GM13977 (cell line): ENCODE measurements at places on chromosomes 6 and 20.

- no peak for DNase-seq
These were observed 443 bp downstream of the RMND1 start for GRCh38 chr6:151451417-151451949.

- DNase-seq: no peak
These were observed 170.5 kb upstream of the CST7 start for GRCh38 chr20:24778585-24779031.

DNA sequence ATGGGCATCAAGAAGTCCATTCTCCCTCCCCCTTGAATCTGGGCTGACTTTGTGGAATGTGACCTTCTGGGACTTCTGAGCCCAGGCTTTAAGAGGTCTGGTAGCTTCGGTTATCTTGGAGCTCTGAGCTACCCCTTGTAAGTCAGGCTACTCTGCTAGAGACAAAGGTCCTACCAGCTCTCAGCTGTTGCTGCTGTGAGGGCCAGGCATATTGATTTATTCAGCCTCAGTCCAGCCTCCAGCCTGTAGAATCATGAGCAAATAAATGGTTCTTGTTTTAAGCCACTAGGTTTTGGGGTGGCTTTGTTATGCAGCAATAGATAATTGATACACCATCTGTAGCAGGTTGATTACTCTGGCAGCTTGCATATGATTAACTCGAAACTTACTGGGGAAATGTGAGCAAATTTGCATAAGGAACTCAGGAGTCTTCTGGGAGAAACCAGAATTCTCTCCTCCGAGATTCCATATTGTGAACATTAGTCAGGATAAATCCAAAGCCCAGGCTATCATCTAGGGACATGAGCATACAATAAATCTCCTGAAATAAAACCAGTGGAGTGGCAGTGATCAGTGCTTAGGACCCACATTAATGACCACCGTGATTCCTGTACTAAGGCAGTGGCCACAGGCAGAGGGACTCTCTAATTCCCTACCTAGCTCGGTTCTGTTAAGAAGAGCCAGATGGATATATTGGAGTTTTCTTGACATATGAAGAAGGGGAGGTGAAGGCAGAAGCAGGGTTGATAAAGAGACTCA, 336.1 kb downstream of the CDC5L start:
- DNase-seq: no peak

- DNase-seq: peak; percentile 6
These were observed 196.5 kb downstream of the ARHGAP18 start for GRCh38 chr6:129513471-129513870.

DNA sequence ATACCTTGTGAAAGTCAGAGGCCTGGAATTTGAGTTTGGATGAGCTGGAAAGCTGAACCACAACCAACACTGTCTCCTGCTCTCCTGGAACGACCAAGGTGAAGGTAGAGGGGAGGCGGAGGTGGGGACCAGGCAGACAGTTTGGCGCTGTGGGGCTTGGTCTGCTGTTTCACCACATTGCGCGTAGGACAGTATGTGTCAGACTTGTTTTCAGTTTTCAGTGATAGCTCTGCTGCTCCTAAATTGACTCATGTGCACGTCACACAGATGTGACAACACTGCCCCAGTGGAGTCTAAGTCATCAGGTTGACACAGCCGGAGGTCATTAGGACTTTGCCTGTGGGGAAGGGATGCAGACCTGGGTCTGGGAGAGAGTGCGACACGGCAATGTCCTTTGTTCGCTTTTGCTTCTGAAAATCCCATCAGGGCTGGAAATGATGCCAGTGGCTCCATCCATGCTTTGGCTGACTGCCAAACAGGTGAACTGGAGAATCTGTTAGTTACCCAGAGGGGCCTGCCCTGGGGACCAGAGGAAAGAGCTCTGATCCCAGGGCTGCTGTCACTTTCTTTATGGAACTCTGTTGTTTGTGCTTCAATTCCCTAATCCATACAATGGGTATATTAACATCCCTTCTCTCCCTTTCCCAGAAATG, 255.5 kb downstream of the CDC5L start:
- DNase-seq: no peak

- DNase-seq: no peak
These were observed 9.6 kb downstream of the DYNLRB1 start for GRCh38 chr20:34525709-34526416.

DNA sequence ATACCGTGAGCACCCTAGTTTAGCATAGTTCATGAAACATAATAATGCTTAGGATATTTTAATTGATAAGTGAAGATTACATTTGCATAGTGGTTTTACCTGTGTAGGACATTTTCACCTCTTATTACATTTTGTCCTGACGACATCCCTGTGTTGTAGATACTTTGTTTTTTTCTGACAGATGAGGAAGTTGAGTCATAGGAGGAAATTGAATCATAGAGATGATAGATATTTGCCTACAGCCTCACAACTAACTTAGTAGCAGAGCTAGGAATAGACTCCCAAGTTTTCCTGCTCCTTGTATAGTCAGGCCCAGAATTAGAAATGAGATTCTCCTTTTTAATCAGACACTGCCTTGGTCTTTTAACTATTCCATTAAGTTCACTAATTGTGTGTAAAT, 100.5 kb upstream of the SUPT3H start:
- no peak for DNase-seq

DNA sequence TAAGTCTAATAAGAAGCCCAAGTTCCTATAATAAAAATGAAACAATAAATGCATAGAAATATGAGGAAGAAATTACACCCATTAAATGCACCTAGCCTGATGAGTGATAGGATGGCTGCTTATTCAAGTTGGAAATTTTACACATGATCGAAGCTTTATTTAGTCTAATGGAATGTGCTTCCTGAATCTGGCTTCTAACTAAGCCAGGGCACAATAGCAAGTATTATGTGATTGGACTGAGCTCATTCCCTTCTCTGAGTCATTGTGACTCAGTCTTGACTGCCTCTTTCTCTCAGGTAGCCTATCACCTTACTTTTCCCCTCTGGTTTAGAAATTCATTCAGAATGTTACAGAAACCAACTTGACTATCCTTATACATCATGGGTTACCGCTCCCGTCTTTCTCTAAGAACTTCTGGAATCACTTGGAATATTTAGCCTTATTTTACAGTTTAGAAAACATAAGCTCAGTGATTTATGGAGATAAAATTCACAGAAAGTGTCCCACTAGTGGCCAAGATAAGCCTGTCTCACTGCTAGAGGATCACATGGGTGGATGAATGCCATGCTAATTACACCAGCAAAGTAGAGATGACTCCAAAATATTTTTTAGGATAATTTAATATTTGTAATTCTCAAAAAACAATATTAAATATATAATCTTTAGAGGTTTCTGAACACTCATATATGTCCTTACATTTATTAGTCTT, 505.3 kb upstream of the JAG1 start:
- DNase-seq: no peak

DNA sequence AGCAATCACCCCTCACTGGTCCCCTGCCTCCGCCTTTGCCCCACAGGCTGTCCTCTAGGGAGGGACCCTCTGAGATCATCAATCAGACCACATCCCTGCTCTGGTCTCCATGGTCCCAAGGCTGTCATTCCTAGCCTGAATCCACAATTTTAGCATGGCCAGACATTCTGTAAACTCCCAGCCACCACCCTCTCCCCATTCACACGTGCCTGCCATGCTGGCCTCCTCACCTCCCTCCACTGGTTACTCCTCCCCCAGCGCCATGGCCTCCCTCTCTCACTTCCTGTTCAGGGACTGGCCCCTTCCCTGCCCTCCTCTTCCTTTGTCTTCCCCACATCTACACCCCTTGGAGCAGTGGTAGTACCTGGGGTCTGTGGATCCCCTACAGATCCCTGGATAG, 150.7 kb upstream of the MLN start:
- DNase-seq: no peak

DNA sequence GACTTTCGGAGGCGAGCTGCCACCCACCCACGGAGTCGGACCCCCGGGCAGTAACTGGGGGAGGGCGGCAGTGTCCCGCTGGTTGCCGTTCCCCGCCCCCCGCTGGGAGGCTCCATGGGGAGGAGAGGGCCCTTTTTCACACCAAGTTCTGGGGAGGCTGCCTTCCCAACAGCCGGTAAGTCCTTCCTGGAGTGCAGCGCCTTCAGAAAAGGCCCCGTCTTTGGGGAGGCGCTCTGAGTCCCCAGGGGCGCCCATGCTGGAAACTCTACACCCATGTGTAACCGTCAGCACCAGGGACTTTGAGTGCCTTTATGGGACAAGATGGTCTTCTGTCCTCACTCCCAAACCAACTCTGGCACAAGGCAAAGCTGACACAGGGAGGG, 430 bp upstream of the SOX18 start:
- no peak for DNase-seq

DNA sequence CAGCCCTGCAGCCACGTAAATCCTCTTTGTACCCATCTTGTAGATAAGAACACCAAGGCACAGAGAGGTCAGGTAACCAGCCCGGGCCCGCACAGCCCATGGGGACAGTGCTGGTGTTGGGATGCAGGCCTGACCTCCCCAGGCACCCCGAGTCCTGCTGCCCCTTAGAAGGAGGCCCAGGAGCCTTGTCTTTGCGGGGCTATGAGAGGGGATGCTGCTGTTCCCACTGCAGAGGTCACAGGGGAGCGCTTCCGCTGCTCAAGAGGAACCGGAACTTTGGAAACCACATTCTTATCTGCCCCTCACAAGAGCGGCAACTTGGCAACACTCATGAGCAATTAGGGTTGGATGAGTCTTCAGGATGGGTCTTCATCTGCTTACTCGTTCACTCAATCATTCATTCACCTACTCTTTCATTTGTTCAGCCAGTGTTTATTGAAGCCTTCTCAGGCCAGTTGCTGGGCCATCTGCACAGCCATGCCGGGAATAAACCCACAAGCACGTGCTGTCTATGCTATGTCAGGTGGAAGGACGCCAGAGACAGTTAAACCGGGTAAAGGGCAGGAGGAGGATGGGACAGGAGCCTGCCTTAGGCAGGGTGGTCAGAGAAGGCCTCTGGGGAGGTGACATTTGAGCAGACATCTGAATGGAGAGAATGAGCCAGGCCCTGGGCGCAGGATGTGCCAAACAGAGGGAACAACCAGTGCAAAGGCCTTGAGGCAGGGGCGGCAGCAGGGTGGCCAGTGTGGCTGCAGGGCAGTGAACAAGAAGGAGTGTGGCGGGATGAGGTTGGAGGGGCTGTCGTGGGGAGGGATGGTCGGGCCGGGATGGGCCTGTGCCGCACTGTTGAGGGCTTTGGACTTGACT, 60.8 kb downstream of the RBM38 start:
- DNase-seq: no peak

GRCh38 chr6:27669295-27669623, 196.4 kb upstream of the ZNF184 start:
- DNase-seq: no peak

- DNase-seq: no peak
These were observed 108.5 kb downstream of the ELOVL4 start for GRCh38 chr6:79838851-79839250.

- DNase-seq: no peak
These were observed 48.9 kb downstream of the HIVEP1 start for GRCh38 chr6:12060780-12061609.

GRCh38 chr6:3317741-3318211, 59.0 kb downstream of the PSMG4 start:
- no peak for DNase-seq

- DNase-seq: no peak
These were observed 33.2 kb downstream of the ADGRF5 start for GRCh38 chr6:46888578-46888977.

DNA sequence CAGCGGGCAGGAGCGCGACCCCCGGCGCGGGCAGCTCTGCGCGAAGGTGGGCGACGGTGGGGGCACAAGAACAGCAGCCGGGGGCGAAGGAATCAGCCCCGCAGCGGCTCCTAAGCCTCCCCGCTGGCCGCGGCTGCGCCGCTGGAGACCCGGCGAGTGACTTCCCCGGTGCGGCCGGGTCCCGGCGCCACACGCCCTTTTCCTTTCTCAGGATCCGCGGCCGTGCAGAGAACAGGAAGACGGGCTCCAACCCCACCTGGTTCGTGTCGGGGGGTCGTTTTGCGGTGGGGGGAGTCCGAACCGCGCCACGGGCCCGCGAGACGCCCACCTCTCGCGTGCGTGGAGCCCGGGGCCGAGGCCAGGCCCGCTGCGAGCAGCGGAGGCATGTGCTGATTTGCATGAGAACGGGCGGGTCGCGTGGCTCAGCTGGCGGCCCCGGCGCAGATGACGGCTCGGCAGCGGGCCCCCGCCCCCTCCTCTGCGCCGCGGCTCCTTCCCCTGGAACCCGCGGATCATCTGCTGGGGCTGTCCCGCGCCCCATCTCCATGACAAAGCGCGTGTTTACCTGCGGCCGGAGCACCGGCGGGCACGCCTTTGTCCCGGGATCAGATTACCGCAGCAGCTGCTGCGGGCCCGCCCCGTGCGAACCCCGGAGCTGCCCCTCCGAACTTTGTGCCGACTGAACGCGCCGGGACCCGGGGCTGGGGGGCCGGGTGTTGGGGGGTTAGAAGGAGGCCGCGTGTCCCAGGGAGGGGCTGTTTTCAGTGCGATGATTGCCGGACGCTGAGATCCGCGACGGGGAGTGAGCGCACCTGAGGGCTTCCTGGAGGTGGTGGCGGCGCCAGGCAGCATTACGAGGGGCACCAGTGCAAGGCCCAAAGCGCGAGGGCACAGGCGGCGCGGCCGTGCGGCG, 4.9 kb upstream of the DLL1 start:
- peak; percentile 75 for DNase-seq

DNA sequence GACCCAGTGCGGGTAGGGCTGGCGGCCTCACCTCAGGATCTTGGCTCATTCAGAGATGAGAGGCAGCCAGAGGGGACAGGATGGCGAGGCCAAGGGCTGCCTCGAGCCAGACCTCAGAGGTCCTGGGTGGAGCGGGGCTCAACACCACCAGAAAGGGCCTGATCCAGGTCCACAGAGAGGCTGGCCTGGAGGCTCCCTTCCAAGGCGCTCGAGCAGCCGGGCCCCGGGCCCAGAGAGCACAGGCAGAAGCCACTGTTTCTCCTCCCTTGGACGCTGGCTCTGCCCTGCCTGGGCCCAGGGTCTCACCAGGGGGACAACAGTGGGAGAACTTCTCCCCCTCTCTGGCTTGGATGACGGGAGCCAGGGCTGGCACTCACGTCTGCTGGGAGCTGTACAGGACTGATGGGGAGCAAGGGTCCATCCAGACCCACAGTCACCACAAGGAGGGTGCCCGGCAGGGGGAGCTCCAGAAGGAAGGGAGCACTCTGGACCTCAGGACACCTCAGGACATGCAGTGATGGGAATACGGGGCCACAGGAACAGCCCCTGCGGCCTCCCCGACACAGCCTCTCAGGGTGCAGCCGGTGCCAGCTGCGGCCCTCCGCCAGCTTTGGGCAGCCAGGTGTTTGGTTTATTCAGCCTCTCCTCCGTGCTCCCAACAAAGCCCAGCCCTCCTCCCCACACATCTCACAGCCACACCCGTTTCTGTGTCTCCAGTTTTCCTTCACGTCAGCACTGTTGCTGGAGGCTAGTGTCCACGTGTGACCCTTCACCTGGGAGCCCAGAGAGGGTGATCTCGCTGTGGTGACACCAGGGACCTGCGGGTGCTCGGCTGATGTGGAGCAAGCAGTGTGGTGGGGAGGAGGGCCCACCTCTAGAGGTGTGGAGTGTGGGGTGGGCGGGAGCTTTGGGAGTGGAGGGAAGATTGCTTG, 8.7 kb downstream of the RPS21 start:
- no peak for DNase-seq

DNA sequence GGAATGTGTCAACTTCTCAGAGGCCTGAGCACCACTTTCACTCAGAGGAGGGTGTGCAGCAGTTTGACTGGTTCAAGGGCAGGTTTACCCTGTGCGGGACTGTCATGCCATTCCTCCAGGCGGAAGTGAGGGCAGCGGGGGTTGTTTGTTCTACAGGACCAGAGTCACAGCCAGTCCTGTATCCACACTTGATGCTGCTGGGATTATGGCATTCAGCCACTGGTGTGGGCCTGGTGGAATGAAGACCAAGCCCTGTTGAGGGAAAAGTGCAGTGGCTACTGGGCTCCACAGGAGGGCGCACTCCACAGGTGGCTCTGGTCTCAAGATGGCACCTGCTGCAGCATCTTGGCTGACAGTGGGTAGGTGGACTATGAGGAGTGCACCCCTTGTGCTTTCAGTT, 14.8 kb downstream of the SEMG2 start:
- DNase-seq: no peak
